Coronary artery (tissue), 2 donors: ENCODE measurements at places on chromosomes 1 and 21.
A peak's percentile ranks its signal among the peaks of the same experiment; 100 is the strongest.

- DNase-seq, result no peak
These were observed 542 bp upstream of the XPR1 start for GRCh38 chr1:180631194-180631765.

GRCh38 chr1:61808968-61809367 lies 66.7 kb downstream of the PATJ start:
- no peak for DNase-seq

- no peak for DNase-seq
These were observed 892 bp downstream of the TYW3 start for GRCh38 chr1:74733604-74734484.

DNA sequence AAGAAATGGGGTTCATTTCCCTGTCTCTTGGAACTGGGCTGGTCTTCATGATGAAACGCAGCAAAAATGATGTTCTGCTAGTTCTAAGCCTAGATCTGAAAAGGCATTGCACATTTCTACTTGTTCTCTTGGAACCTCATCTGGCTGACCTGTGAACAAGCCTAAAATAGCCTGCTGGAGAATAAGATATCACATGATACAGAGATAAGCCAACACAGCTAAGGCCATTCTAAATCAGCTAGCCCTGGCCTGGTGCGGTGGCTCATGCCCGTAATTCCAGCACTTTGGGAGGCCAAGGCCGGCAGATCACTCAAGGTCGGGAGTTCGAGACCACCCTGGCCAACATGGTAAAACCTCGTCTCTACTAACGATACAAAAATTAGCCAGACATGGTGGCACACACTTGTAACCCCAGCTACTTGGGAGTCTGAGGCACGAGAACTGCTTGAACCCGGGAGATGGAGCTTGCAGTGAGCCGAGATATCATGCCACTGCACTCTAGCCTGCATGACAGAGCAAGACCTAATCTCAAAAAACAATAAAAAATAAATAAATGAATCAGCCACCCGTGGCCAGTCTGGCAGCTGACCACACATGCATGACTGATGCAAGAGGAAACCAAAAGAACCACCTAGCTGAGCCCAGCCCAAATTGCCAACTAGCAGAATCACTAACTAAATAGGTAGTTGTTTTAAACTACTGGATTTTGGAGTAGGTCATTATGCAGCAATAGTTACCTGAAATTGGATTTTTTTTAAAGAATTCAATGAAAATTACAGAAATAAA lies 18.0 kb downstream of the CD244 start:
- DNase-seq, result no peak

- peak; percentile 38 for DNase-seq
These were observed 144.7 kb downstream of the GRIK3 start for GRCh38 chr1:36889478-36890226.

GRCh38 chr21:42106425-42106824 lies 35.3 kb downstream of the UMODL1 start:
- no peak for DNase-seq
